ENCODE measurements at places on chromosomes 7 and 10. TPM values are rescaled to one million over a fixed set of nuclear protein-coding genes. Genes with fewer than 3 reads are reported as not detected.
A peak's percentile ranks its signal among the peaks of the same experiment; 100 is the strongest.

Gene EMX2
- total RNA-seq = not detected

Gene PPP1R17
- 2.6 TPM for total RNA-seq

DNA sequence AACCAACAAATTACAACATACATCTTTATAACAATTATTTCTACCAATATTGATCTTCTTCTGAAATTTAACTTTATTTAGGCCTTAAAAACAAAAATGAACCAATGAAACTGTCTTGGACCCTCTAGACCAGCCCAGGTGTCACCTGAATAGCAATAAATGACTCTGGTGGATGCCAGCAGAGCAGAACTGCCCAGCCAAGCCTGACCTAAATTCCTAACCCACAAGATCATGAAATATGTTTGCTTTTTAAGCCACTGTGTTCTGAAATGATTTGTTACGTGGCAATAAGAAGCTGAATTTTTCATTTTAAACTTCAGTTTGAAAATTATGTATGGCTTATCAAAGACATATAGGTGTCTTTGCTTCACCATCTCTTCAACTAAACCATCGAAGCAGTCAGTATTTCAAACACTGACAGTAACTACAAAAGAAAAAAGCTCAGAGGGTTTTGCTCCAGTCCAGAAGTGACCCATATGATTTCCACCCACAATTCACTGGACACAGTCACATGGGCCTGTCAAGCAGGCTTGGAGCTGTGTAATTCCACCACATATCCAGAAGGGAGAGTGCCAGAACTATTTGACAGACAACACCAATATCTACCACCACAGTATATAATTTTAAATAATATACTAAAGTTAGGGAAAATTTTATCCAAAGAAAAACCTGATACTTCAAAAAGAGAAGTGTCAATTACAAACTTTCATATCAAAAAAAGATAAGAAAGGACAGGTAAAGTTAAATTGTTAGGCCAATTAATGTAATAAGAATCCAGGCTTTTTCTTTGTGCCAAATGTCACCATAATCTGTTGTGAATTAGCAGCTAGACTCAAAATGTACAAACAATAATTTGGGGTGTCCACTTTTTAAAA, 94.5 kb downstream of the KMT2C start:
- H3K36me3 ChIP-seq = no peaks in the 10 kb centered on the region
- H3K4me3 ChIP-seq = no peak overlapping the region
- H3K27ac ChIP-seq = no peak overlapping the region
- peaks cover 7% of the 10 kb centered on the region for H3K4me1 ChIP-seq

DNA sequence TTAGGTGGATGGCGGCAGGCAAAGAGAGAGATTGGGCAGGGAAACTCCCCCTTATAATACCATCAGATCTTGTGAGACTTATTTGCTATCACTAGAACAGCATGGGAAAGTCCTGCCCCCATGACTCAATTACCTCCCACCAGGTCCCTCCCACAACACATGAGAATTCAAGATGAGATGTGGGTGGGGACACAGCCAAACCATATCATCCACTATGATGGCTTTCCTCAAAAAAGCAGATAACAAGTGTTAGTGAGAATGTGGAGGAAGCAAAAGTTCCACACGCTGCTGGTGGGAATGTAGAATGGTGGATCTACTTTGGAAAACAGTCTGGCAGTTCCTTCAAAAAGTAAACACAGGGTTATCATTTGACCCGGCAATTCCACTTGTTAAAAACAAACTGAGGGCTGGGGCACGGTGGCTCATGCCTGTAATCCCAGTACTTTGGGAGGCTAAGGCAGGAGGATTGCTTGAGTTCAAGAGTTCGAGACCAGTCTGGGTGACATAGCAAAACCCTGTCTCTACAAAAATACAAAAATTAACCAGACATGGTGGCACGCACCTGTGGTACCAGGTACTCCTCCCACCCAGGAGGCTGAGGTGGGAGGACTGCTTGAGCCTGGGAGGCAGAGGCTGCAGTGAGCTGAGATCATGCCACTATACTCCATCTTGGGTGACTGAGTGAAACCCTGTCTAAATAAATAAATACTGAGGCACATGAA, 161.4 kb upstream of the EEPD1 start:
- DNase-seq = no peak
- H3K4me3 ChIP-seq = no peak overlapping the region
- H3K36me3 ChIP-seq = no peaks in the 10 kb centered on the region
- H3K27me3 ChIP-seq = no peaks in the 10 kb centered on the region
- no peak overlapping the region for H3K27ac ChIP-seq

- peaks cover 21% of the 10 kb centered on the region for H3K4me1 ChIP-seq
- H3K36me3 ChIP-seq = no peaks in the 10 kb centered on the region
- H3K4me3 ChIP-seq = no peak overlapping the region
- H3K27ac ChIP-seq = no peak overlapping the region
Observed at GRCh38 chr7:128215739-128216138, 25.3 kb upstream of the LEP start.

- peak overlapping the region; percentile 71 for H3K4me3 ChIP-seq
- H3K27ac ChIP-seq = peak overlapping the region; percentile 87
- DNase-seq = peak; percentile 37
- peaks cover 64% of the 10 kb centered on the region for H3K4me1 ChIP-seq
Observed at GRCh38 chr7:158863611-158864506, 7.5 kb downstream of the DYNC2I1 start.

- H3K4me3 ChIP-seq = no peak overlapping the region
- H3K36me3 ChIP-seq = 0 out of 2 replicates have a peak, but pooled peaks cover 6% of the 10 kb centered on the region
- peaks cover 4% of the 10 kb centered on the region for H3K27me3 ChIP-seq
- peaks cover 8% of the 10 kb centered on the region for H3K4me1 ChIP-seq
- no peak overlapping the region for H3K27ac ChIP-seq
Observed at GRCh38 chr10:35716776-35717175, 74.7 kb upstream of the FZD8 start.

- no peak for DNase-seq
- H3K4me1 ChIP-seq = peaks cover 11% of the 10 kb centered on the region
- H3K27ac ChIP-seq = no peak overlapping the region
- no peak overlapping the region for H3K4me3 ChIP-seq
Observed at GRCh38 chr7:20249920-20250319, 32.7 kb upstream of the MACC1 start.

DNA sequence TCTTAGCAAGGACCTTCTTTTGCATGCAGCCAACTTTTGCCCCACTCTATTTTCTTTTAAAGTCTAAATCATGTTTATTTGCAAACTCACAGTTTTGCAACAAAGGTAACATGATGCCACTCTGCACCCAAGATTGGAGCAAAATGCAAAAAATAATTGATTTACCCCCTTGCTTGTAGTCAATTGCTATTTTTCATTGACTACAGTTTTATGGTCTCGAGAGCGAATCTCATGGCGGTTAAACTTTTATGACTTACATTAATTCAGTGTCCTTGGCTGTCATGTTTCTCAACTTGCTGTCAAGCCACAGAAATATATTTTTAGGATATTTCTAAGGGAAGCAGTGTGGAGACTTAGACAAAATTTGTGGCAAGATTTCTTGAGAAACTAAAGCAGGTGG, 110.0 kb upstream of the JCAD start:
- no peaks in the 10 kb centered on the region for H3K27me3 ChIP-seq
- no peak for DNase-seq
- no peaks in the 10 kb centered on the region for H3K4me1 ChIP-seq

GRCh38 chr7:70098133-70098561, 499.9 kb downstream of the AUTS2 start:
- no peaks in the 10 kb centered on the region for H3K27me3 ChIP-seq
- H3K4me3 ChIP-seq = no peak overlapping the region
- no peak for DNase-seq
- H3K4me1 ChIP-seq = peaks cover 11% of the 10 kb centered on the region
- H3K27ac ChIP-seq = no peak overlapping the region

DNA sequence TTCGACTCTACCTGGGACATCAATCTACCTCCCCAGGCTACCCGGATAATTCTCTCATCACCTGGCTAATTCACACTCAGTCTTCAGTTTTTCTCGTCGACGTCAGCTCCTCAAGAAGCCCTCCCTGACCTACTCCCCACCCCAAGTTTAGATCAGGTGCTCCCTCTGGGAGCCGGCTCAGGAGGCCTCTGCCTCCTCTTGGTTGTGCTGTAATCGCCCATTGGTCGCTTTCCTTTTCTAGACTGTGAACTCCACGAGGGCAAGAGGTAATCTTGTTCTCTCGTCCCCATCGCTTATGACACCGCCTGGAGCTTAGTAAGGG, 461 bp upstream of the WIPF3 start:
- no peaks in the 10 kb centered on the region for H3K36me3 ChIP-seq
- DNase-seq = no peak
- H3K27ac ChIP-seq = no peak overlapping the region
- H3K27me3 ChIP-seq = peaks cover 46% of the 10 kb centered on the region
- H3K4me3 ChIP-seq = peak overlapping the region; percentile 67

DNA sequence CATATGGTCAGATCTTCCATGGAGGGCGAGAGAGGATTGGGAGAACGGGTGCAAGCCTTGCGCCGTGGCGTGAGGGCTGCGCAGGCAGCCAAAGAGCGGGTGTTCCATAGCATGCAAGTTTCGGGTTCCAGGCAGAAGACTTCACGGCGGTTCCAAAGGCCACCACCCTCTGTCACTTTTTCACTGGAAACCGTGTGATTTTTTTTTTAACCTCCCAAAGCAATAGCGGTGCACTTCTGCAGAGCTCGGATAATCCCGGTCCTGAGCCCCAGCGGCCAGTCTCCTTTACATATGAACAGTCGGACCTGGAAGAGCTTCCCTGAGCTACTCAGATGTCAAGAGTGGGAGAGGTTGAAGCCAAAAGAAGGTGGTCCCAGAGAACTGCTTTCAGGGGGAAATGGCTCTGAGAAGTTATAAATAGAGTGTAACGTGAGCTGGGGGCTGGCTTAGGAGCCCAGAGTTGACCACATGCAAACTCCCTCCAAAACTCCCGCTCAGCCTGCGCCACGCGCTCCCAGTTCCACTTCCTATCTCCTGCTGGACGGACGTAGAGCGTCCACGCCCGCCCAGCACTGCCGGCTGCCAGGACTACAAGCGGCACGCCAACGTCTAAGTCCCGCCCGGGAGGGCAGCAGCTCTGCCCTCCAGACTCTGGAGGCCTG, at the start of gene MEOX2:
Gene MEOX2 (minus strand): TSS at position 389 of the 662 bp plus-strand sequence. CDS start 281 bp downstream, at position 108.
- H3K4me3 ChIP-seq = peak within 1 kb of the TSS; percentile 81
- H3K27me3 ChIP-seq = peaks cover 53% of the 10 kb centered on the region
- H3K4me1 ChIP-seq = peaks cover 42% of the 10 kb centered on the region
- no peaks in the 10 kb centered on the region for H3K36me3 ChIP-seq
- peak; percentile 43 for DNase-seq
- no peak within 1 kb of the TSS for H3K27ac ChIP-seq

GRCh38 chr7:27793780-27794179, 53.8 kb downstream of the TAX1BP1 start:
- no peaks in the 10 kb centered on the region for H3K27me3 ChIP-seq
- no peak overlapping the region for H3K27ac ChIP-seq
- peaks cover 9% of the 10 kb centered on the region for H3K4me1 ChIP-seq
- no peak for DNase-seq

DNA sequence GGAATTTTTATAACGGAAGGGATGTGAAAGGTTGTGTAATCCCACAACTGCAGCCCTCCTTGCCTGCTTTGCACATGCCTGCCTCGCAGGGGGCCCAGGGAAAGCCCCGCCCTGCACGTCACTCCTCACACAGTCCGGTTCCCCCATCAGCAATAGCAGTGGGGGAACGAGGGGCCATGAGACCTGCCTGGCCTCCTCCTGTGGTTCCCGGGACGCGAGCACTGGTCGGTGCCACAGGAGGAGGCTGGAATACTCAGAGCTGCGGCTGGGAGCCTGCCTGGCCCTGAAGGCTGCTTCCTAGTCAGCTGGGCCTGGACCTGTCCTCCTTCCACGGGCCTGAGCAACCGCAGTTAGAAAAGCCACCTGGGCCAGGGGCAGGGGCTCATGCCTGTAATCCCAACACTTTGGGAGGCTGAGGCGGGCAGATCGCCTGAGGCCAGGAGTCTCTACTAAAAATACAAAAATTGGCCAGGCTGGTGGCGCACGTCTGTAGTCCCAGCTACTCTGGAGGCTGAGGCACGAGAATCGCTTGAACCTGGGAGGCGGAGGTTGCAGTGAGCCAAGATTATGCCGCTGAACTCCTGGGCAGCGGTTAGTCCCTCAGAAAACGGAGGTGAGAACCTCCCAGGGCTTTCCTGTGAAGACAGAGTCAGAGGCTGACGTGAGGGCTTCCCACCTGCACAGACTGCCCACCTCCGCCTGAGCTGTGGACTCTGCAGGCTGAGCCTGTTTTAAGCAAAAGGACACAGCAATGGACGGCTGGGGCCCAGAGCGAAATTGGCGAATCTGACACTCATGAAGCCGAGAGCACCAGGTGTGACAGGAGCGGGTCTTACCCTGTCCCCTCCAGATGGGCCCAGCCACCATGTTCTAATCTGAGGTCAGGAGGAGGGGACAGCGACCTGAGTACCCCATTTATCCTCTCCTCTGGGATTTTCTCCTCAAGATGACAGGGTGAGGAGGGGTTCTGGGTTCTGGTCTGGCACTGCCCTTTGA, 52.9 kb downstream of the VIPR2 start:
- no peaks in the 10 kb centered on the region for H3K4me1 ChIP-seq
- no peaks in the 10 kb centered on the region for H3K27me3 ChIP-seq
- H3K27ac ChIP-seq = 0 out of 2 replicates have a peak overlapping the region, but pooled peaks have one; percentile 41
- H3K4me3 ChIP-seq = no peak overlapping the region
- no peaks in the 10 kb centered on the region for H3K36me3 ChIP-seq

GRCh38 chr7:116588225-116588624, 63.4 kb downstream of the CAV1 start:
- DNase-seq = no peak
- no peak overlapping the region for H3K4me3 ChIP-seq
- H3K36me3 ChIP-seq = no peaks in the 10 kb centered on the region
- H3K27ac ChIP-seq = no peak overlapping the region

- no peak overlapping the region for H3K27ac ChIP-seq
- H3K27me3 ChIP-seq = no peaks in the 10 kb centered on the region
- no peak for DNase-seq
- H3K4me3 ChIP-seq = no peak overlapping the region
Observed at GRCh38 chr7:82729172-82730030, 285.8 kb upstream of the CACNA2D1 start.

DNA sequence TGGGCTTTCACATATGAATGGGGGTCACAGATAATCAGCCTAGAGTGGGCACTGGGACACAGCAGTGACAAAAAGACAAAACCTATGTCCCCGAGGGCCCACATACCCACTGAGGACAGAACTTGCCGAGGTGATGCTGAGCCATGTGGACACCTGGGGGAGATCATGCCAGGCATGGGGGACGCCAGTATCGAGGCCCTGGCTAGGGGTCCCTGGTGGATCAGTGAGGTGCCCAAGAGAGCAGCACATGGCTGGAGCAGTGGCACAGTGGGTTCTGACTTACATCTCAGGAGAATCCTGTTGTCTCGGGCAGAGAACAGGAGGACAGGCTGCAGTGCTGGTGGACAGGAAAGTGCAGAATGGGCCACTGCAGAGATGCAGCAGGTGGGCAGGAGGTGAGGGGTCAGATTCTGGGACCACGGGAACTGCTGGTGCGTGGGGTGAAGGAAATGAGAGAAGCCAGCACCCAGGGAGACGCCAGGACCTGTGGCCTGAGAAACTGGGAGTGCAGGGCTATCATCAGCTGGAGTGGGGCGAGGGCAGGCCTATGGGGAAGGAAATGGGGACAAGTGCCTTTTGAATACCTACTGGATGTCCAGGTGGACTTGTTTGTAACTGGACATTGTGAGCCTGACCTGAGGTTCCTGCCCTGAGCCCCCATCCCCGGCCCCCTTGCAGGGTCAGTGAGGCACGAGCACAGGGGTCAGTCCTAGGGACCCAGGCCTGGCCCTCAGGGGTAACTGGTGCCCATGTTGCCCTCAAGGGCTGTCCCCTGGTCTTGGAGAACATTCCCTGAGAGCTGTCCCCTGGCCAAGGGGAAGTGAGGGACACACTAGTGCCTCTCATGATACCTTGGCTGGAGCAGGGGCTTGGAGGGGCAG, 91.2 kb upstream of the RET start:
- H3K4me1 ChIP-seq = no peaks in the 10 kb centered on the region
- H3K36me3 ChIP-seq = no peaks in the 10 kb centered on the region
- H3K27me3 ChIP-seq = no peaks in the 10 kb centered on the region
- H3K4me3 ChIP-seq = no peak overlapping the region

Data from WTC11 (cell line).